Karpas-422 (cell line): ENCODE measurements at places on chromosomes 11 and 22. TPM values are rescaled to one million over a fixed set of nuclear protein-coding genes. Genes with fewer than 3 reads are reported as not detected.

SMIM38 gene
- 0.47 TPM in 1 of 2 replicates, not detected in the other for total RNA-seq

MB gene
- total RNA-seq: not detected in 2 replicates

IRAG1 gene
- not detected in 2 replicates for total RNA-seq

UBQLN3 gene
- total RNA-seq: 0.18 and 0.37 TPM in 2 replicates

UPB1 gene
- 0.19 and 1.3 TPM in 2 replicates for total RNA-seq

PIK3IP1 gene
- 17.9 and 25.3 TPM in 2 replicates for total RNA-seq
